ENCODE measurements at places on chromosomes 7 and 10. TPM values are rescaled to one million over a fixed set of nuclear protein-coding genes. Genes with fewer than 3 reads are reported as not detected.

DNA sequence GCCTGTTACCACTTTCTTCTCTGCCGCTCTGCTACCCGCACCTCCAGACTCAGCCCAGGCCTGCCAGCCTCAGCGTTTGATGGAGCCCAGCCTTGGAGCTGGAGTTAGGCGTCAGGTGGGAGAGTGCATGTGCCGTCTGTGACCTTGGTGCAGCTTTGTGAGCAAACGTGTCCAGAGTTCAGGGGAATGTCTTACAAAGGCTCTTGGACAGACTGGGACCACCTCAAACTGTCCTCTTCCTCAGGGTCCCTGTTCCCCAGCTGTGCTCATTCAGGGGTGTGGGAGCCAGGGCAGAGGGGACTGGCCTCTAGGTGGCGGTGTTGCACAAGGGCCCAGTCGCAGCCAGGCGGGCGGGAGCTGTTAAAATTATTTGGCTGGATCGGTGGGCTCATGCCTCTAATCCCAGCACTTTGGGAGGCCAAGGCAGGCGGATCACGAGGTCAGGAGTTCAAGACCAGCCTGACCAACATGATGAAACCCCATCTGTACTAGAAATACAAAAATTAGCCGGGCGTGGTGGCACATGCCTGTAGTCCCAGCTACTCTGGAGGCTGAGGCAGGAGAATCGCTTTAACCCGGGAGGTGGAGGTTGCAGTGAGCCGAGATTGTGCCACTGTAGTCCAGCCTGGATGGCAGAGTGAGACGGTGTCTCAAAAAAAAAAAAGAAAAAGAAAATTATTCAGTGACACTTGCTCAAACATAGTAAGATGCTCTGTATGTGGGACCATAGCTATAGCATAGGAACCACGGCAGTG lies 89.2 kb downstream of the ADCY1 start:
- DNase-seq: peak; percentile 70

DNA sequence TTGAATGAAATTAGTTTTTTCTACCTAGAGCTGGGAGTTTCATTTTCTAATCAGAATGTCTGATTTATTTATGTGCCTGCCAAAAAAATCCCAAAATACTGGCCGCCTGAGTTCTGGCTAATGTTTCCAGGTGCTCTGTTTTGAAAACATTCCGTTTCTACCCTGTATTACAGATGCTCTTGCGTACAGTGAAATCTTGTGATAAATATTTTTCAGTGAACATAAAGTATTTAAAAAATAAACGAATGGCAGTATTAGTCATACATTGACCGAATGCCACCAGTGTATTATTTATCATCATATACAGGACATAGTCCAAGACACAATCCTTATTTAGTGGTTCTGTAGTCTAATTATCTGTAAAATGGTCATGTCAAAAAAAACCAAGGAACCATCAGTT lies 102.8 kb downstream of the KAT6B start:
- DNase-seq: no peak

- DNase-seq: peak; percentile 86
These were observed 2.3 kb upstream of the NOS3 start for GRCh38 chr7:150988230-150989226.

DNA sequence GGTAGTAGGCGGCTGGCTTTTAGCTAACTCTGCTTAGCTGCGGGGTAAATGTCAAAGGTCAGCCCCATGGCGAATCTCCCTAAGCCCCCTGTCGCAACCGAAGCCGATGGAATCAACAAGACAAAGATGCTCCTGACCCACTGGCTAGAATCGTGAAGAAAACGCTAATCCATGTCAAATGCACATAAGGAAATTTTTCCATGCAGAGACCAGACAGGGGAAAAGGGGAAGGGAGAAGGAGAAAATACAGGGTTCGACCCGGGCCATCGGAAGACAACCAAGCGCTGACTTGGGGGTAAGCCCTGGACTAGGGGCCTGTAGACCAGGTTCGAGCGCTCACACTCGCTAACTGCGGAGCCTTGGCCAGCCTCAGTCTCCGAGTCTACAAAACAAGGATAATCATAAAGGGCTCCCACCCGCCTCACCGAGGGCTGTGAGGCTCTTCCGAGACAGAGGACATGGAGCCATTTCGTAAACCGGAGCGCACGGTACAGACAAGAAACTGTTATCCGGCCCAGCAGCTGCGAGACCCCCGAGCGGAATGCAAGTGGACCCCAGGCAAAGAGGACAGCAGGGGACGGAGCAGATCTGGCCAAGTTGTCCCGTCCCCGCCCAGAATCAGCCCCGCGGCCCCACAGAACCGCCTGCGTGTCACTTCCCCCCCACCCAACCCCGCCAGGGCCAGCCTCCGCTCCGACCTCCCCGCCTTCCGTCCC lies 507 bp downstream of the SAR1A start:
- DNase-seq: no peak

DNA sequence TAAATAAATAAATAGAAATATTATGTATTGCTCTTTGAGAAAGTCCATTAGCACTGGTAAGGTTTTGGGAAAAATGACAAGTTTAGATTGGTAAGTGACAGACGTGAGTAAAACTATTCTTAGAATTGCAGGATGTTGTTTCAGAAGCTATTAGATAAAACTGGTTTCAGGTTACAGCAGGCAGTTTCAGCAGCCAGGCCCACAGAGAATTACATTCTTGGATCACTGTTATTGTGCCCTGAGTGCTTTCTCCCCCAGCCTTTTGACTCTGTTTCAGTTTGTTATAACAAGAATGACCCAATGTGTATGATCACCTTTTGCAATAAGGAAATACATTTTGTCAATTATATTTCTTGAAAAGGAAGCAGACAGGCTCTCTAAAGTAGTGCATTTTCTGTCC lies 86.5 kb downstream of the DKK1 start:
- no peak for DNase-seq

DNA sequence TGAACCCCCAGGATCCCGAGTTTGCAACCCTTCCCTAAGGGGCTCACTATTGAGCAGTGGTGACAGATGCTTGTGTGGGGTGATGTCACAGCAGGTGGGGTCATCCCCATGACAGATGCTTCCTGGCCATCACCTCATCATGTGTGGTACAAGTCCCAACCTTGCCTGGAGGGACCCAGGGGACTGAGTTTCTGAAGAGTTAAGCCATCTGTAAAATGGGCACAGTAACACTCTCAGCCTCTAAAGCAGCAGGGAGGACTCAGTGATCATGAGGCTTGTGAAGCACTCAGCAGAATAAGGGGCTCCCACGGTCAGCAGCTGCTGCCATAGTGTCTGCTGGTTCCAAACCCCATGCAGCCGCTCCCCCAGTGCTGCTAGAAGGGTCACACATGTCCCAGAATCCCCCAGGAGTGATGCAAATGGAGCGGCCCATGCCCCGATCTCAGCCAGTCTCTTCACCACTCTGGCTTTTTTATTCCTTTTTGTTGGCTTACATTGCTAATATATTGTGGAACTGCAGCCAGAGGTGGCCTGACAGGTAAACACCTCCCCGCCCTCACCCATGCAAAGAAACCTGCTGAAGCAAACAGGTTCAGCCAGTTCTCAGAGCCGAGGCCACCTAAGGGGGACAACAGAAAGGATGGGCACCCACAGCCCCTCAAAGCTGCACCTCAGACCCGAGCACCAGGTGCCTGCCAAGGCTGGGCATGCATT lies 102.1 kb upstream of the PDGFA start:
- DNase-seq: no peak

DNA sequence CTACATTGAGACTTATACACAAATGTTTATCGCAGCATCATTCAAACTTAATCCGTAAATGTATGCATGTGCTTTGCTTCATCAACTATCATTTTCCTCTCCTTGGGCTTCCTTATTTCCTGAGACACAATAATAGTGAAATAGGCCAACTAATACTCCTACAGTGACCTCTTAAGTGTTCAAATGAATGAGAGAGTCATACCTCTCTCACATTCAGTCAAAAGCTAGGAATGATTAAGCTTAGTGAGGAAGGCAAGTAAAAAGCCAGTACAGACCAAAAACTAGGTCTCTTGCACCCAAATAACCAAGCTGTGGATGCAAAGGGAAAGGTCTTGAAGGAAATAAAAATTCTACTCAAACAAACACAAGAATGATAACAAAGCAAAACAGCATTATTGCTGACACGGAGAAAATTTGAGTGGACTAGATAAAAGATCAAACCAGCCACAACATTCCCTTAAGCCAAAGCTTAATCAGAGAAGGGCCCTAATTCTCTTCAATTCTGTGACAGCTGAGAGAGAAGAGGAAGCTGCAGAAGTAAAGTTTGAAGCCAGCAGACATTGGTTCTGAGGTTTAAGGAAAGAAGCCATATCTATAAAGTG lies 72.3 kb downstream of the GLCCI1 start:
- DNase-seq: no peak

DNA sequence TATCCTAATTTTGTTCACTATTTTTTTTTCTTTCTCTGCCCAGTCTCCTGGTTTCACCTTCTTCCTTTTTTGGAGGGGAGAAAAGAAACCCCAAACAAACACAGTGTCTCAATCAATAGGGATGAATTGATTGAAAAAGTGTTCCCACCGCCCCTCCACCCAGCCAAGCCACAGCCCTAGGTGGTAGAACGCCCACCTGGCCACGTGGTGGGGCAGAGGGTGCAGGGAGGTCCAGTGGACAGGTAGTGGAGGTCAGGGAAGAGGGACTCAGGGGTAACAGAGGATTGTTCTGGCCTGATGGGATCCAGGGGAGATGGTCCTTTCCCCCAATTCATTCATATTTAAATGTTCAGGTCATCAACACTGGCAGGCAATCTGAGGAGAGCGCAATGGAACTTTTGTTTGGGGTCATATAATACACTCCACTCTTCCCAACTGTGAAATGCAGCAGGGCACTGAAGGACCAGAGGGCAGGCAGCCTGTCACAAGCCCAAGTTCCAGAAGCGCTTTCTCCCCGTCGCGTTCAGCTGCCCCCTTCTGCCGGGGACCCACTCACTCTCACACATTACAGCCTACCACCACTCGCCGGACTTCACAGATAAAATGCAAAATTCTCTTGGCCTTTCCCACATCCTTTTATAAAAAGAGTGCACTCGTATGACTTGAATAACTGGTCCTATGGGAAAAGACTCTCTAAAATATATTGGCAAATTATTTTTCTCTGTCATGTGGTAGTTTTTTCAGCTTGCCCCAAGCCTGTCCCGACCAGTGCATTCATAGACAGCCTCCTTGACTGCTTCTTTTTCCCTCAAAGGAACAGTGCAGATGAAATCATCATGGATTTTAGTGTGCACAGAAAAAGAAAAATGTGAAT lies 1.6 kb downstream of the INHBA start:
- DNase-seq: no peak

Gene POLR2J2
- total RNA-seq: 2.6 TPM

Gene CYP2E1
- total RNA-seq: 0.13 TPM

Gene AKR1D1
- 0.31 TPM for total RNA-seq

Gene CCDC172
- total RNA-seq: 1.8 TPM
